ENCODE measurements at places on chromosomes 3 and 15.

- no peak for DNase-seq
Observed at GRCh38 chr3:45145681-45146614, at the start of gene CDCP1. Gene CDCP1, minus strand, starts transcription at chr3:45146378. Its CDS starts 91 bp downstream, at chr3:45146287.

DNA sequence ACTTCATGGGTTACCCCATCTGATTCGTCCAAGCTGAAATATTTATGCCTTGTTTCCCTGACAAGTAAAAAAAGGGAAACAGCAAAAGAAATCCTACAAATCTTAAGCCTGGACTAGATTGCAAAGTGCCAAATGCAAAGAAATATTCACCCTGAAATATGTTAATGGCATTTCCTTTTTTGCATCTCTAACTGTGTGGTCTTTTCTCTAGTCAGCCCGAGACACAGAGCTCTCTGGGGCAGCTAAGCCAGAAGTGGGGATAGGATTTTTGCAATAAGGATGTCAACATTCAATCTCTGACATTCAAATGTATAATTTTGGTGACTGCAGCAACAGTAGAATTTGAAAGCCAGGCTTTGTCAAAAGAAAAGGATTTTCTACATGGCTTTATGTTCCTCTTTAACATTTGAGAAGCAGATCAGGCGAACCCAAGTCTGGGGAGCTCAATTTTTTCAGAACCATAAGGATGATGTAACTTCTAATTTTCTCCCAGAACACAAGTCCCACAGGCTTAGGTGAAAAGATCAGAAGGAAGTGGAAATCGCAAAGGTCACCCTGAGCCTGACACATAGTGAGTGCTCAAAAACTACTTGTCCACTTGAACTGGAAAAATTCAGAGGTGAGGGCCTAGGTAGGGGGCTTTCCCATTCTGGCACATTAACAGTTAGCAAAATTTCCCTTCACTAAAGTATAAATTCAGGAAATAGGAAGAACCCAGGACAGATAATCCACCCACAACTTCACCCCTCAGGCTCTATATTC lies 28.2 kb upstream of the KCNMB3 start:
- no peak for DNase-seq

- DNase-seq = no peak
Observed at GRCh38 chr15:34365836-34366235, 1.2 kb downstream of the LPCAT4 start.

- no peak for DNase-seq
Observed at GRCh38 chr15:68047826-68048225, 6.3 kb upstream of the PIAS1 start.

DNA sequence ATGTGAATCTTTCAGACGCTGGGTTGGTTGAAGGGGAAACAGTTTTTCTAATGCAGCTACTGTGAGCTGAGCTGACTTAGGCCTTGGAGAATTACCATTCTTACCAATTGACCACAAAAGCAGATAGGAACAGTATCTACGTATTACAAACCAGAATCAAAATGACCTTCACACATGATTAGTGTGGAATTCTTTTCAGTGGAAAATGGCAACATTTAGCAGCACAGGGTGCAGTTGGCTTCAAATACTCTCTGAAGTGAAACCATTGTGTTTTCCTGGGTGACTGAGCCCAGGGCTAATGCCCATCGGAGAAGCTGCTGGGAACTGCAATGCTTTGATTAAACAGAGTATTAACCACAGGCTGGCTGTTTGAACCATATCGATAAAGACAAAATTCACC lies 40.2 kb upstream of the GOLGA8J start:
- DNase-seq = no peak

GRCh38 chr3:63727233-63727632 lies 74.8 kb downstream of the SNTN start:
- DNase-seq = no peak

- no peak for DNase-seq
Observed at GRCh38 chr3:178514401-178514800, 21.8 kb upstream of the KCNMB2 start.

DNA sequence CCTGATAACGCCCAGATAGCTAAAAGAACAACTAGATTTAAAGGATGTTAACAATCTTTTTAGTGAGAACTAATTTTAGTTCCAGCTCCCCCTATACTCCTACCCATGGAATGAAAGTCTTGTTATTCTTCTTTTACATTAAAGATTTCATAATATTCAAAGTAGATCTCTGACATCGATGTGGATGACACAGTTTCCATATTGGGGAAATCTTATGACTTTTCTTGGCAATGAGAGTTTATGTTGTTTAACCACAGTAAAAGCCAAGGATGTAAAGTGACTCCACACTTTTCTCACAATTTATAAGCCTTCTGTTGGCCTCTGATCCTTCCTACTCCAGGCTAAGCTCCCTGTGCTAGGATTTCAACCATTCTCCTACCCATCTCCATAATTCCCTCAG lies 332.6 kb upstream of the KCNMB2 start:
- no peak for DNase-seq

GRCh38 chr3:122727766-122728165 lies 47.1 kb downstream of the PARP14 start:
- no peak for DNase-seq

DNA sequence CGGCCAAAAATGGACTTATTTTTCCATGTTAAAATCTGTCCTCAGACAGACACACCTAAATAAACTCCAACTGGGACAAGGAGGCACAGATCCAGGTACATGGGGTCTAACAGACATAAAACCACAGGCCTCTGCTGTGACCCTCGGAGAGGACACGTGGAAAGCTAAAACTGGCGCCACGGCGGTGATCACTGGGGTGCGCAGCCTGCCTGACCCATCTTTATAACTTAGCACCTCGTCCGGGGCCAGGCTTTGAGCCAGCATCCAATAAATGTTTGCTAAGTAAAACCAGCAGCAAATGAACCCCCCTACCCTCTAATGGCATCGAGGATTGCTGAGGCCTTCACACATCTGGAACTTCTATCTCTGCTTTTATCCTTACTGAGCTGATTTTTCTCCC lies 15.3 kb downstream of the PCSK6 start:
- no peak for DNase-seq

DNA sequence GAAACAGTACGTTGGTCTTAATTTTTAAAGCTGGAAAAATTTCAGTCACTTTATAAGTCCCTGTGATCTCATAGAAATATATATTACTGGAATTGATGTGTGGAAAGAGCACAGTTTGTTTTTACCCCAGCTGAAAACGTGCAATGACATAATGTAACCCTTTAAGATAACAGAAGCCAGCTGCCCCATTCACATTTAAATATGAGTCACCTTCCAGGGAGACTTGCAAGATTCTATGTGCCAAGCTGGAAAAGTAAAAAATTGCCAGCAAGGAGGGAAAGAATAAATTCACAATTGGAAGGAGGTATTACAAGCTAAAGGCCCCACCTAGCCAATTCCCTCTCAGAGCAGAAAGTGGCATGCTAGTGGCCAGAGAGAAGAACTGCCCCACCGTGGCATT lies 50.2 kb downstream of the SAMMSON start:
- no peak for DNase-seq

- no peak for DNase-seq
Observed at GRCh38 chr3:44411031-44411645, 66.3 kb downstream of the ZNF445 start.

- no peak for DNase-seq
Observed at GRCh38 chr15:61226361-61227256, 2.5 kb downstream of the RORA start.

DNA sequence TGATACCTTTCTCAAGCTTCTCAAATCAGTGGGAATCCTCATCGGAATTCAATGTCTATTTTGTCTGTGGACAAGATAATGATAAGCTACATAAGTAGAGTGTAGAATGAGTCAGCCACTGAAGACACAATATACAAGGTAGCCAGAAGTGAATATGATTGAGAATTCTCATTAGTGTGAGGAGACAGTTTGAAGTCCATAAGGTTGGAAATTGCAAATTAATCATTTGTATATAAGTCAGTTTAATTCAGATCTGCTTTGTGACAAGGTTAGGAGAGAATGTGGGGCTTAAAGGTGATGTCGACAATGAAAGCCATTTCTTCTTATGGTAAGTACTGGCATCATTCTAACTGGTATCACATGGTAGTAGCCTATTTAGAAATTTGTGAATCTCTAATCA lies 4.2 kb downstream of the ARPP21 start:
- no peak for DNase-seq

DNA sequence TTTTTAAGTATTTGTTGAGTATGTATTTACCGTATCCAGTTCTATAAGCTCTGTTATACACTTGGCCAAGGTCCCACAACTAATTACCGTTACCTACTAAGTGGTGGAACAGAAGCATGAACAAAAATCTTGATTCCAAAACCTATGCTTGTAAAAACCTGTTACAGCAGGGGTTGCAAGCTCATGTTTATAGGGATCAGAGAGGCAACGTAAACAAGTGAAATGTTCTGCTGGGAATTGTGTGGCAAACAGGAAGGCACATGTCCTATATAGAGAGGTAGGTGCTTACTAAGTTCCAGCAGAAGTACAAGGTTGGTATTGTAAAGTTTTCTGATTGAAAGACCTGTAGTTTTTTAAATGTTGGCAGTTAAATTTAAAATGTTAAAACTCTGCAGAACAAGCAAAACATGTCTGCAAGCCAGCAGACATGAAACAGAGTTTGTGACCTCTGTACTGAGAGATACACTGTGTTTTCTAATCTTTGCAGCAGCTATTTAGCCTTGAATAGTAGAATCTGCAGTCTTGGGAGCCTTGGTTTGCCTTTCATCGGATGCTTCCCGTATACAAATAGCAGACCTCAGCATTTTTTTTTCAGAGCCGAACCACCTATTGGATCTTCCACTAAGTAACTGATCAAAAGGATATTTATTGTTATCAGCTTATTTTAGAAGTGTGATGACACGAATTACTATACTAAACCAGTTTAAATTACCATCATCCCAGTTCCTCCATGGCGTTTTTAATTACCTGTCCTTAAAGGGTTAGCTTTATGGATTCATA lies 11.4 kb downstream of the IREB2 start:
- no peak for DNase-seq

GRCh38 chr3:131957511-131957910 lies 77.3 kb downstream of the CPNE4 start:
- no peak for DNase-seq

DNA sequence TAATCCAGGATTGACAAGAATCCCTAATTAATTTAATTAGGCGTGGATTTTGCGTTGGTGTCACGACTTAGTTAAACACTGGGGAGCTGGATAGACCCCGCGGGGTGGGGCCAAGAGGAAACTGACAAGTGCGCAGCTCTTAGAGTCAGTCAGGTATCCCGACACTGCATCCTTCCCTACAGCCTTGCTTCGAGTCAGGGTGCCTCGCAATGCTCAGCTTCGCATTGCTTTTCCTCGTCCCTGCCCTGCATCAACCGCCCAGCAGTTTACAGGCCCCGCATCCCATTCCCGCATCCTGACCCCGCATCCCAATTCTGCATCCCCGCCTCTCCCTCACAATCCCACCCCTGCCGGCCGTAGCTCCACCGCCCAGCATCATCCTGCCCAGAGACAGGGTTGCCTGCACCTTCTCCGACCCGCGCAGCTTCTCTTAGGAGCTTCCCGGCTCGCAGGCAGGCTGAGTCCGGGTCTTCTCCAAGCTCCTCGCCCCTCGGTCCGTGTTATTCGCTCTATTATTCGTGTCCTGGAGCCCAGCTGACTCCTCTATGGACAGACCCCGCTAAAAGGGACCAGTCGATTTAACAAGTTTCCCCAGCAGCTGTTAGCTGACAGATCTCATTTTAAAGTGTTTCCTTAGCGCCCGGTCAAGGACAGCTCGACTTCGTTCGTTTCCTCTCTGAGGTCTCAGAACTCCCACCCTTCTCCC lies 699 bp upstream of the SHOX2 start:
- DNase-seq = no peak

DNA sequence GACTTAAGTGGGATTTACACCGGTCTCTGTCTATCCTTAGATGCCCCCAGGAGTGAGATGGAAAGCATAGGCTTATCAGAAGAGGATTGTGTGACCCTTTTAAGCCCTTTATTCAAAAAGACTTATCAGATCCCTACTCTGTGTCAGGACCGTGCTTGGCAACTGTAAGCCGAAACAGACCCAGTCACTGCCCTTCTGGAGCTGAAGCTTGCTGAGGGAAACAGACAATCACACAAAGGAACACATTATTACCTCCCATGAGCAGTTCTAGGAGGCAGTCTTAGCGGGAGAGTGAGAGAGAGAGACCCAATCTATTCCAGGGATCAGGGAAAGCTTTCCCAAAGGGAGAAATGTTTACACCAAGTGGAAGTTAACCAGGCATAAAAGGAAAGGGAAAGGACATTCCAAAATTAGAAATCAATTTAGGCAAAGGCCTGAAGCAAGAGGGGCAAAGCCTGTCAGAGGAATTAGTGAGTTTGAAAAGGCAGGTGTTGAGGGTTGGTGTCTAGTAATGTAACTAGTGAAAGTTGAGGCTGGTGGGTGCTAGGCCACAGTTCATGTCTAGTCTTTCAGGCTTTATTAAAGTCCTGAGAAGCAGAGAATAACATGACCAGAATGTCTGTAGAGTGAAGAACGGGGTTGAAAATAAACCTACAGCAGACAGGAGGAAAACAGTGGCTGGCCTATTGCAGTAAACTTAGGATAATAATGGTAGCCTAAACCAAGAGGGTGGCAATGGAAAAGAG lies 86.7 kb downstream of the THBS1 start:
- no peak for DNase-seq

GRCh38 chr3:38720465-38720864 lies 71.0 kb upstream of the SCN5A start:
- DNase-seq = no peak

- DNase-seq = no peak
Observed at GRCh38 chr3:56868706-56869105, 67.0 kb upstream of the ARHGEF3 start.

DNA sequence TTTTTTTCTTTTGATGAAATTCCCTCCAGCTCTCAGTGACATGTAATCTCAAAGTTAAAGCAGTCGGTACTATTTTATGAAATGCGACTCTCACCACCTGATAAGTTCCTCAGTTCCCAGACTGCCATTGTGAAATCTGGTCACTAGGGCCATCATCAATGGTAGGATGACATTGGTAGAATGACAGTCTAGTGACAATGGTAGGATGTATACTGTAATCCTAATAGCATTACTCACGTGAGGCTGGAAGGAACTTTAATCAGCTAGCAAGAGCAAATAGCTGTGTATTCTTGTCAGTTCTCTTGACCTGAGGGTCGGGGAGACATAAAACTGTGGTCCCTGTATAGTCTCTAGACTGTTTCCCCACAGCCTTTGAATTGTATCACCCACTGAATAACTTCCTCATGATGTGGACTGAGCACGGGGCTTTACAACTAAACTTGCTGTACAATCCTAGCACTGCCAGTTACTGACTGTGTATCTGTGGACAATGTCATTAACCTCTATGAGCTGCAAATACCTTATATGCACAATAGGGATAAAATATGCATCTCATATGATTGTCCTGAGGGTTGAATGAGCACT lies 23.2 kb downstream of the TRAT1 start:
- DNase-seq = no peak

DNA sequence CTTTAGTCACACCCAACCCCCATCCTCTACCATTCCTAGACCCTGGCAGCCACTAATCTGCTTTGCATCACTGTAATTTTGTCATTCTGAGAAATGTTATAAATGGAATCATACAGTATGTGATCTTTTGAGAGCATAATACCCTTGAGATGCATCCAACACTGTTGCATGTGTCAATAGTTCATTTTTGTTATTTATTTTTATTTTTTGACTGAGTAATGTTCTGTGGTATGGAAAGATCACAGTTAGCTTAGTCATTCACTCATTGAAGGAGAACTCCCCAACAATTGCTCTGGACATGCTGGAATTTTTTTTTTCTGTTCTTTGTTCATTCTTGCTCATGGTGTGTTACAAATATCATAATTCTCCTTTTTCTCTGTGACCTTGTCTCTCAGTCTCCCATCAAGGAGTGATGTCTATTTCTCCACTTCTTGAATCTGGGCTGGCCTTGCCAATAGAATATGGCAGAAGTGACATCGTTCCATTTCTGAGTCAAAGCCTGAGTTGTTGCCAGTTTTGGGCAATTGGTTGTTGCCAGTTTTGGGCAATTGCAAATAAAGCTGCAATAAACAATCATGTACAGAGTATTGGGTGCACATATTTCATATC lies 6.8 kb upstream of the ADPGK start:
- DNase-seq = no peak

Data from GOT3 (cell line).